ENCODE measurements at places on chromosomes 1 and 21.

GRCh38 chr21:33232291-33233034 is 2.7 kb downstream of the IFNAR2 start:
- no peak for DNase-seq

DNA sequence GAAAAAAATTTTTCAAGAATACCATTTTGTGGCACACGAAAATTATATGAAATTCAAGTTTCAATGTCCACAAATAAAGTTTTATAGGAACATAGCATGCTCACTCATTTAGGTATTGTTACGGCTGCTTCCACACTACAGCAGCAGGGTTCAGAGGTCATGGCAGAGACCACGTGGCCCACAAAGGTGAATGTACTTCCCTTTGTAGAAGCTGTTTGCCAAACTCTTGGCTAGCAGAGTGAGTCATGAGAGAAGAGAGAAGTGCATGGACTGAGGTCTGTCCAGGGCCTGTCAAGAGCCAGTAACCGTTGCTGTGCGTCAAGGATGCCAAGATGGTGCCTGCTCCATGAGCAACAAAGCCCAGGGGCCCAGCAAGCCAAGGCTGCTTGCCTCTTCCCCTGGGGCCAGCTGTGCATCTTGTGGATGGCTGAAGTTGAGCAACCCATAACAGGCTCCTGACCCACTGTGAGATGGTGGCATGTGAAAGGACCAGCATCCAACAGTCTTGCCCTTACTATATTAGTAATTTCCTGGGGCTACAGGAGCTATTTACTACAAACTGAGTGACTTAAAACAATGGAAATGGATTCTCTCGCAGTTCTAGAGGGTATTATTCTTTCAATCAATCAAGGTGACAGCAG is 64.8 kb upstream of the ATP5PO start:
- peak; percentile 29 for DNase-seq

GRCh38 chr1:2228694-2229036 is 546 bp downstream of the SKI start:
- peak; percentile 45 for DNase-seq

GRCh38 chr21:30434033-30434631 is 4.1 kb downstream of the KRTAP13-4 start:
- peak; percentile 29 for DNase-seq

GRCh38 chr1:198671136-198671535 is 32.3 kb downstream of the PTPRC start:
- DNase-seq = no peak

DNA sequence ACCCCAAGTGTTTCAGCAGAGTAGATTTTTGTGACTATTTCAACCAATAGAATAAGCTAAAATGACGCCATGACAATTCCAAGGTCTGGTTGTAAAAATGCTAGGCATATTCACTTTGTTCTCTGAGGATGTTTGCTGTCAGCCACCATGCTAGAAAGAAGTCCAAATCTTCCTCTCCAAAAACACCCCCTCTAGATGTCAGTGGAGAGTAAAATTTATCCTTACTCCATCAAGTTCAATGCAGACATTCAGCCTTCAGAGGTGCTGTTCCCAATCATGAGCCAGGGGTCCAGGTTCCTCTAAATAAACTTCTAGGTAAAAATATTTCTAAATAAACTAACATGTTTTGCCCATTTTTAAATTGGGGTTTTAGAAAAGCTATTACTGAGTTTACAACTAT is 395.4 kb upstream of the ADAMTS5 start:
- DNase-seq = no peak

- DNase-seq = no peak
Observed at GRCh38 chr1:71792264-71792663, 490.1 kb downstream of the NEGR1 start.

DNA sequence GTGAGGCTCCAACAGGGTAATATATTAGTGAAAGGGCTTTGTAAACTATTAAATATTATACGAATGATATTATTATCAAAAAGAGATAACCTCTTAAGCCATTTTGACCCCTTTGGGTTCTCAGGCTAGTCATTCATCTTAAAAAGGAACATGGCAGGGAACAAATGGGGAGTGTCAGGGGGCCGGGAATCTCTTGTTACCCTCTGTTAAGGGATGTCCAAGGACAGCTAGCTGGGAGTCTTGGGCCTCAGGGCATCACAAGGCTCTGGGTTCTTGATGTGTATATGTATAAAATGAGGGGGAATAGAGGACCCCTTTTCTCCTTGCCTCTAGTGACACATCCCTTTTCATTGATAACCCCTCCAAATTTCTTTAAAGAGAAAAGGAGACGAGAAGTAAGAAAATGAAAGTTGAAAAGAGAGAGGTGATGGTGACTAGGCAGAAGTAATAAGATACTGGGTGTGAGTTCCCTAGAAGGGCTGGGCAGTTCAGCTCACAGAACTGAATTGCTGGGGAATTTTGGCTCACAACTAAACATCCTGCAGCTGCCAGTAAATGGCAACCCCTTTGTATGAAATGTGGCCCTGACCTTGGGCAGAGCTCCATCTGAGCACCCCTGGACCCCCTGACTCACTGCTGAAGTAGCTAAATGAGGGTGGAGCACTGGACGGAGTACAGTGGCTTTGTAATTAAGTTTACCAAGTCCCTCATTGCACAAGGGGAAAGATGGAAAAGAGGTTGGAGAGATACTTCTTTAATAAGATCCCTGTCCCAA is 20.0 kb upstream of the ZNF326 start:
- DNase-seq = no peak

DNA sequence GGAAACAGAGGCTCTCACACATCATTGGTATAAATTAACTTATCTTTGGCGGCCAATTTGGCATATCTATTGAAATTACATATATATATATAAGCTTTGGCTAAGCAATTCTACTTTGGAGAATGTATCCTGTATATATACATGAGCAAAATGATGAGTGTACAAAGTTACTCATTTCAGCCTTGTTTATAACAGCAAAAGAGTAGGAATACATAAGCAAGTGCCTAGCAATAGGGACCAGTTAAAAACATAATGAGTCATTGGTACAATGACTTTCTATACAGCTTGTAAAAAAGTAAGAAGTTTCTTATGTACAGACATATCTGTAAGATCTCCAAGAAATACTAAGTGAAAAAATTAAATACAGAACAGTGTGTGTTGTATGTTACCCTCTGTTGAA is 190.8 kb downstream of the LTN1 start:
- DNase-seq = no peak

DNA sequence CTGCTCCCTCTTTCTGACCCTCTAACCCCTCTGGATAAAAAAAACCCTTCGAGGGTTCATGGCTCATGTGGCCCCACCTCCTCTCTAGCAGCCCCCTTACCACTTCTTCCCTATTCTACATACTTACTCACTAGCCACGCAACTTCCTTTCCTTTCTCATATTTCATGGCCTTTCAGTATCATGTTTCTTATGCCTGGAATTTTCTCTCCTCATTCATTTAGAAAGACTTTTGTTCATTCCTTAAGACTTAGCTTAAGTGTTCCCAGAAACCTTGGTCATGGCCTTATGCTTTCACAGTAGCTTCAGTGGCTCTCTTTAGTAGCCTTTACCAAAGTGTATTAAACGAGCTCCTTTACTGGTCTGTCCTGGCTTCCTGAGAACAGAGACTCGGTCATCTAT is 6.1 kb downstream of the ACP6 start:
- no peak for DNase-seq

DNA sequence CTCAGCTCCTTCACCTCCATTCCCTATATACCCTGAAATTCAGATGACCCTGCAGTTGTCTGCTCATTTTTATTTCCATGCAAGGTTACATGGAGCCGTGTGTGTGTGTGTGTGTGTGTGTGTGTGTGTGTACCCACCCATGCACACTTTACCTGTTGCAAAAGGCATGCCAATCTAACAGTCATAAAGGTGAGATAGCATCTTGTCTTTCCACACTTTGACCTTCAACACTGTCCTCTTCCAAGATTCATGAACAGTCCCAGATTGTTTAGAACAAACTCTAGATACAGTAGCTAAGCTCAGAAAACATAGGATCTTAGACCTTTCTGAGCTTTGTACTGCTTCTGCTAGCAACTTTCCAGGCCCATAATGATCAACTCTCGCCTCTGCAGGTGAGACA is 9.5 kb downstream of the LRRN2 start:
- no peak for DNase-seq

DNA sequence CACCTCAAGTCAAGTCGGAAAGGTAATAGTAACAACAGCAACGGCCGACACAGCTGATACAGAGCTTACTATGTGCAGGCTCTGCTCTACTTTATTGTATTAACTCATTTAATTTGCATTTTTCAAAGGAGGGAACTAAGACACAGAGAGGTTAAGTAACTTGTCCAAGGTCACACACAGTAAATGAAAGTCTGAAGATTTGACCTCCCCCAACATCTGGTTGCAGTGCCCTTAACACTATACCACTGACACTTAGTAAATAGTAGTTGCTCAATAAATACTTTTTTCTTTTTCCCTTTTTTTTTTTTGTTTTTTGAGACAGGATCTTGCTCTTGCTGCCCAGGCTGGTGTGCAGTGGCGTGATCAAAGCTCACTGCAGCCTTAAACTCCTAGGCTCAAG is 39.2 kb downstream of the RAP1GAP start:
- DNase-seq = no peak

GRCh38 chr1:67777016-67777415 is 56.3 kb downstream of the GNG12 start:
- no peak for DNase-seq

- no peak for DNase-seq
Observed at GRCh38 chr1:77265180-77265579, 16.6 kb upstream of the AK5 start.
